ENCODE measurements at places on chromosomes 6 and 20.

DNA sequence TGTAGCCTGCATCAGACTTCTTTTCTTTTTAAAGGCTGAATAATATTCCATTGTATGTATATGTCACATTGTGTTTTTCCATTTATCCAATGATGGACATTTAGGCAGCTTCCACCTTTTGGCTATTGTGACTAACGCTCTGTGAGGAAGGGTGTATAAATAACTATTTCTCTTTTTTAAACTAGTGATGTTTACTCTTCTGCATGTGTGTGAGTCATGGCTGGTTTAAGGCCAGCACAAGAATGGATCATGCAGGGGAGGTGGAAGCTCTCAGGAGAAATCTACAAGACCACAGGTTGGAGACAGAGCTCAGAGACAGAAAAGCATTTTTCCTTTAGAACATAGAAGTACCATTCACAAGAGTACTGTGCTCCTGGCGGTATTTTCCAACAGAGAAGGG lies 307.2 kb downstream of the SOX4 start:
- no peak for DNase-seq

DNA sequence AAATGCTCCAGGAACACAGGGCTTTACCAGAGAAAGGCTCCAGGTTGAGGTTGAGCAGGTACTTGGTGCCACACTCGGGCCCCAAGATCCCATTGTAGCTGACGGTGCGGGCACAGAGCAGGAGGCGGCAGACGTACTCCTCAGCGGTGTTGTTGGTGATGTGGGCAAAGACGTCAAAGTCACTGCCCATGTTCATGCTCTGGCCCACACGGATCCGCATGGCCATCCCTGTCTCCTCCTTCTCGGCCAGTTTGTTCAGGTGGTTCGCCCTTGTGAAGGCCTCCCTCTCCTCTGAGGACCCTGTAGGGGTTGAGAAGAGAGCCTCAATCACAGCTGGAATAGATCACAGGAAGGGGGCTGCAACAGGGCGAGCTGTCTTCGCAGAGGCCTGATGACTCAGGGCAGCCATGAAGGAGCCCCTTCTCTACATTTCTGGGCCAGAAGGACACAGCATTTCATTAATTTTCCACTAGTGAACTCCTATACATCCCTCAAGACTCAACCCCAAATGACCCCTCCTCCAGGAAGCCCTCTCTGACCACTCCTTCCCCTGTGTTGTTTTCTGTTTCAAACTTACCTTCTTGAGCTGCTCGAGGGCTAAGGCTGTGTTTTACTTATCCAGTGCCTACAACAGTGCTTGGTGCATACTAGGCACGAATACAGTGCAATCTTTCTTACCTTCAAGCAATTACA lies 26.8 kb downstream of the TGM2 start:
- no peak for DNase-seq

DNA sequence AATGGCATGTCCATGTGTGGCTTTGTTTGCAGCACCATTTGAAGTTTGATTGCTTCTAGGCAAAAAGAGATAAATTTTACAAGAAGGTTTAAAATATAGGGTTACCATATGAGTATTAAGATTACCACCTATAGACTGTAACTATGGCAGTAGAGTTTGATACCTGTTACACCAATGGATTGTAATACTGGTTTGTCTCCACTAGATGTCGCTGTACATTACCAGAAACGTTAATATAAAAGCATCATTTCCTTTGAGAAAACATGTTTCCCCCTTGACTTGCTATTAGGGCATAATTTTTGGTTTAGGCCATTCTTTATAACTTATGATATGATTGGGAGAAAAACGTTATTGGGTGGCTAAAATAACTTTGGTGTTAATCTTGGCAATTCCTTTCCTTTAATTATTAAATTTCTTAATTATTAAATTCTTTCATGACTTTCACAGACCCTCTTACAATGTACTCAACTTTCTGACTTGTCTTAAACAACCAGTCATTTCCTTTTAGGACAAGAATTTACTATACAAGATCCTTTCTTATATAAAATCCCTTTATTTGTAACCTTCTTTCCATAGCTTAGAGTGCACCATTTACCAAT lies 42.8 kb downstream of the HLA-DPB1 start:
- DNase-seq = no peak

GRCh38 chr6:111829998-111830397 lies 43.3 kb downstream of the FYN start:
- DNase-seq = no peak

Data from activated effector memory CD4-positive, alpha-beta T cell treated with Interleukin-2 at 50 U/mL for 16 hours (primary cell).